ENCODE measurements at places on chromosomes 1 and 21.

DNA sequence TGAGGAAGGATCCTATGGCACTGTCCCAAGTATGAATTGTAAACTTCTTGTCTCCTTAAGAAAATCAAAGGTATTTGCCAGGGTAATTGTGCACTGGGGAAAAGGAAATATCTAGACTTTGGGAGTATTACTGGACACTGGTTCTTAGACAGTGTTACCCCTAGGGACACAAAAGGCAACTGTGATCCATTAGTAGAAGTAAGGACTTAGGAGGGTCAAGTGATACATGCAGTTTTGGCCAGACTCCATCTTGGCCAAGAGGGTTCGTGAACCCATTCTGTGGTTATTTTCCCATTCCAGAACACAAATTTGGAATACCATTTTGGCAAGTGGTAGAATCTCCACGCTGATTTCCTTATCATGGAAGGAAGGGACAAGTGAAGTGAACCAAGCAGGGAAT, 98.1 kb downstream of the TM2D1 start:
- DNase-seq = no peak

DNA sequence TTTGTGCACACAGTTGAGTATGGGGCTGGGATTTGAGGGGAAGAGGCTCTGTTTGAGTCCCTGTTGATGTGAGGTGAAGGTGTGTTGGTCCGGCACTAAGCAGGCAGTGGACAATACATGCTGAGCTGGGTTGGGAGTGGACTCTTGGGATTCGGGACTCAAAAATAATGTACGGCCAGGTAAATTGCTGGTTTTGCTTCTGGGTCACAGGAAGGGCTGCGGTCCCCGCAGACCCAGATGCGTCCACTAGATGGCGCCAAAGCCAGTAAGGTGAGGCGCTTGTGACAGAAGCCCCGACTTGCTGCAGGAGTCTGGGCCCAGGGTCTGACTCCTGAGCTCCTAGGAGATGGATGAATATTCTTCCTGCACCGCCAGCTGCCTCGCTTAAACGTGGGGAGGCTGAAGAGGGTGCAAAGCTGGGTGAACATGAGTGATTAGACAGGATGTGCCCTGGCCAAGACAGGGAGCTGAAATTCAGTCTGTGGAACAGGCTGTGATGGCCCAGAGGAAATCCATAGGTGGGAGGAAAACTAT, 61.4 kb downstream of the ACBD3 start:
- DNase-seq = peak; percentile 89

DNA sequence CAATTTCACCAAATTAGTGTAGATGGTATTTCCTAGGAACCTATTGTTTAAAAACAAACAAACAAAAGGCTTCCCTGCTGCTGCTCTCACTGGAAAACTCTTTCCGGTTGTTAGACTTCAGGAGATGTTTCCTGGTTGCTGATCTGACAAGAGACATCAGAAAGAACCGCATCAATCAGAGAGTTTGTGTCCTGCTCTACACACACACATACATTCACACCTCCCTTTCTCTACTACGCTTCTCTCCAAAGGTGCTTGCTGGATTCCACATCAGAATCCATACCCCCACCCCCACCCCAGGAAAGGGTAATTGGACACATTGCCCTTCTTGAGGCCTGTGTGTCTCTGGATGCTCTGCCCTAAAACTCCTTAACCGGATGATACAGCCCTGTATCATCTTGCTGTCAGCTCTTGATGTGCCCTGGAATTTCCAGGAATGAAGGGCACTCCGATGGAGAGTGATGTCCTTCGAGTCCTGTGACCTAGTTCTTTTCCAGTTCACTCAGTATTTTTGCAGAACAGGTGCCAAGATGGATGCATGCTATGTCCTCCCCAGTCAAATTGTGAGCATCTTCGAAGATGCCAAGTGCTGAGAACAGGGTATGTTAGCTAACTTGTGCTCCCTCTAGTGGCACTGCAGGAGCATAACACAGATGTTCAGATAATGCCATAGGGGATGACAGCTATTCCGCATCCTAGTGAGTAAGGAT, 113.7 kb upstream of the SLC35F3 start:
- DNase-seq = peak; percentile 69

DNA sequence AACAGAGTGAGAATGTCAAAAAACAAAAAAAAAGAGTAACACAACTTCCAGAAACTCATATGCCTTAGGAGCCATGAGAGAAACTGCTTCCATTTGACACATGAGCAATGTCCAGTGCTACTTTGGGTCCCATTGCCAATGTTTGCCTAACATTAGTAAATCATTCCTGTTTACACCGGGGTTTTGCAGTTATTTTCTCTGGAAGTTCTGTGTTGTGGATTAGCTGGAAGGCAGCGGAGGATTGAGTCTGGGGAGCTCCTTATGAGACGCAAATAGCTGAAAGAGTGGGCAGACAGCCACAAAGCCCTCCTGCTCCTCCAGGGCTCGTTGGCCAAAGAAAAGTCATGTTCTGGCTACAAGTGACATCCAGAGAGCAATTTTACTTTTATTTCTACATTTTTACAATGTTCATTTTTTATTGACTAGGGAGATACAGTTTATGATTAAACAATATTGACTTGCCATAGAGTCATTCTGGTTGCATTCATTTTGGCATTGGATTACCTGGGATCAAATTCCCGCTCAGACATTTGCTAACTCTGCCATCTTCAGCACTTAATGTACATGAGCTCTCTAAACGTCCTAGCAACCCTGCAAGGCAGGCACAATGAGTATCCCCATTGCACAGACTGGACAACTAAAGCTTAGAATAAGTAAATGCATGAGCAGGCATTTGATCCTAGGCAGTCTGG, 66.4 kb upstream of the GALNT2 start:
- no peak for DNase-seq

GRCh38 chr1:30522031-30523004, 201.1 kb downstream of the MATN1 start:
- DNase-seq = no peak

DNA sequence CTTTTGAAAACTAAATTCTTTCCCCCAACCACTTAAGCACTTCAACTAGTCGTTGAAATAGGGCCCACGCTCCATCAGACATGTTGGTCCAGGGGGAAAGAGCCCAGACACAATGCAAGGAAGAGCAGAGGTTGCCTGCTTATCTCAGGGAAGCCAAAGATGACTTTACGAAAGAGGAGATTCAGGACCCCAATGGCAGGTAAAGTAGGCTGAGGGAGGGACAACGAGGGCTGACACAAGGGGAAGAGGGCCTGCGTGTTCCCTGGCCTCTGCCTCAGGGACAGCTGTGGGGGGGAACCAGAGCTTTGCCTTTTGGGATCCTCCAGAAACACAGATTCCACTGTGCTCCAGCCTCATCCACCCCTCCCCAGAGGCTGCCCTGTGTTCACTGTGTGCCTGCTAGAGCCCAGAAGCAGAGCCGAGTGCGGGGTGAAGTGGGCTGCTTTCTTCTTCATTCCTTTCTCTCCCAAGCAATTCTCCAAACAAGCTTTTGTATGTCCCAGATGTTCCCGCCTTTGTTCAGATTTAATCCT, 135.5 kb upstream of the GRIK3 start:
- no peak for DNase-seq

DNA sequence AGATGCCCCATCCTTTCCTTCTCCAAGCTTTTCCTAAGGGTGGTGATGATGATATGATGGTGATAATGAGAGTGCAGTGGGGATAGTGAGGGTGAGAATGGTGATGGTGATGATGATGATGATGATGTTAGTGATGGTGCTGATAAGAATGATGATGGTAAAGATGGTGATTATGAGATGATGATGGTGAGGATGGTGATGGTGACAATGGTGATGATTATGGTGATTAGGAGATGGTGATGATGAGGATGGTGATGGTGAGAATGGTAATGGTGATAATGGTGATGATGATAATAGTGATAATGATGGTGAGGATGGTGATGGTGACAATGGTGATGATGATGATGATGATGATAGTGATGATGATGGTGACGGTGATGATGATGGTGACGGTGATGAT, 4.0 kb downstream of the BSND start:
- no peak for DNase-seq

- DNase-seq = no peak
Measured at GRCh38 chr1:152747831-152748230, 10.0 kb upstream of the KPRP start.

DNA sequence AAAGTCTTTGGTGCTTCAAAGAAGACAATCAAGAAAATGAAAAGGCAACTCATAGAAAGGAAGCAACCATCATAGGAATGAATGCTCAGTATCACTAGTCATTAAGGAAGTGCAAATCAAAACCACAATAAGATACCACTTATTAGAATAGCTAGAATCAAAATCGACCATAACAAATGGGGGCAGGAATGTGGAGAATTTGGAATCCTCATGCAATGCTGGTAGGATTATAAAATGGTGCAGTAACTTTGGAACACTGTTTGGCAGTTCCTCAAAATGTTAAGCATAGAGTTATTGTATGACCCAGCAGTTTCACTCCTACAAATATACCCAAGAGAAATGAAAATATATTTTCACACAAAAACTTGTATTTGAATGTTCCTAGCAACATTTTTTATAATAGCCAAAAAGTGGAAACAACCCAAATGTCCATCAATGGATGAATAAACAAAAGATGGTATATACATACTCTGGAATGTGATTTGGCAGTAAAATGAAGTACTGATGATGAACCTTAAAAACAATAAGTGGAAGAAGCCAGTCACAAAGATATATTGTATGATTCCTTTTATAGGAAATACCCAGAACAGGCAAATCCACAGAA, 105.6 kb downstream of the MIS18A start:
- DNase-seq = no peak

DNA sequence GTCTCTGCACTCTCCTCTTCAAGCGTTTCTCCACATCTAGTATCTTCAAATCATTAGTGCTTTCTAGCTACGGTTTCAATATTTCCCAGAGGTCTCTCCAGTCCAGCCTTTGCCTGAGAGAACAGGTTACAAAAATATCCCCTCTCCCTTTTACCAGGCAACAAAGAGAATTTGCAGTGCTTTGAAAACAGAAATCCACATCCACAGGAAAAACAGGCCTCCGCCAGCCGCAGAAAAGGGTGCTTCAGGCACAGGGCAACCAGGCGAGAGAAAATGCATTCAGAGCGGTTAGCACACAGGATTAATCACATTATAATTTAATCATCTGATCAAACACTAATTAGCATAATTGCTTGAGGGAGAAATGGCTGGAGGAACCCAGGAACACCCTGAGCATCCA, 13.8 kb downstream of the DSCAM start:
- no peak for DNase-seq

GRCh38 chr1:44072204-44072603, 40.9 kb upstream of the SLC6A9 start:
- no peak for DNase-seq

DNA sequence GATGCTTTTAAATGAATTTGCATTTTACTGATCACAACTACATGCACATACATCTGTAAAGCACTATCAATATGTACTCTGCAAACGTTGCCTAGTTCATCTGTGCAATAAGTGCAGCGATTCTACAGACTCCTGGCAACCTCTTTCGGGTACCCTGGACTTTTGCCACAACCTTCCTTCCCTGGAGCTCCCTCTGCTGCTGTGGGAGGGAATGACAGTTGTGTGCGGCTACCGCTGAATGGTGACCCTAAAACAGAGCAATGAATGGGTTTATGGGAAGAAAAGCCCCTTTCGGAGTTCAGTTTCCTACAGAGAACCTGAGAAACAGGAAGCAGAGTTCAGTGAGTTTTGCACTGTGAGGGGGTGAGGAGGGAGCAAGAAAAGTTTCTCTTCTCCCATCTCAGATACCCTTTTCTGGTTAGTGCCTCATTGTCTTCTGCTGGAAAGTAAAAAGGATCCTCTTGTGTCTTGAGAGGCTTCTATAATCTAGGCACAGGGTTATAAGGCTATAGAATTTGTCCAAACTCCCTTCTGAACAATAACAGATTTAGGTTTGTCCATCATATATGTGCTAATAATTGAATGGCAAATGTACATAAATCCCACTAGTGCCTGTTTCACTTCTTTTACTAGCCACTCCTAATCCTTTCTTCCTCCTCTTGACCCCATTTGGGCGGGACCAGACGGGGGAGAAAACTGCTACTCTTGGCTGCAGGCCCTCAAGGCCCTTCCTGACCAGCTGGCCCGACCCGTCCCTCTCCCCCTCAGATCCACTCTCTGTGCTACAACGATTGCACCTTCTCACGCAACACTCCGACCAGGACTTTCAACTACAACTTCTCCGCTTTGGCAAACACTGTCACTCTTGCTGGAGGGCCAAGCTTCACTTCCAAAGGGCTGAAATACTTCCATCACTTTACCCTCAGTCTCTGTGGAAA, 19.8 kb upstream of the SARS1 start:
- peak; percentile 76 for DNase-seq

GRCh38 chr1:63909526-63909925, 135.7 kb downstream of the ROR1 start:
- no peak for DNase-seq

GRCh38 chr1:71357708-71358107, 276.9 kb upstream of the ZRANB2 start:
- DNase-seq = no peak

DNA sequence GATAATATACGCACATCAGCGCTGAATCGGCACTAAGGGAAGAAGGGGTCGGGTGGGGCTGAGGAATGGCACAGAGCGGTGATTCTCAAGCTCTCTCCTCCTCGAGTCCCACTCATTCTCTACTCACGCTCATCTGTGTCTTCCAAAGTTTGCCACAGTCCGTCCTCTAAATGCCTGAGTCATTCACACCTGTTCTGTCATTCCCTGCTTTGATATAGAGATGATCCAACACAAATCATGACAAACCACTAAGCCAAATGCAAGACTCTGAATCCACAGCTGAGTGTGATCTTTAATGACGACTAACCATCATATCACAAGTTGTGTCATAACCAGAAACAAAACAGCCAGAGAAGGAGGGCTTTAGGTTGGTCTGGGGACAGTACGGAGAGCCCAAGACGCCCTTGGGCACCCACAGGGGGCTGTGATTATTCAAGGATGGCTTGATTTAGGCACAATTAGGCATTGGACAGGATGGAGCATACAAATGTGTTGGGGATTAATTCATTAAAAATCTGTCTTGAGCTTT, 501.5 kb downstream of the KIF26B start:
- no peak for DNase-seq

DNA sequence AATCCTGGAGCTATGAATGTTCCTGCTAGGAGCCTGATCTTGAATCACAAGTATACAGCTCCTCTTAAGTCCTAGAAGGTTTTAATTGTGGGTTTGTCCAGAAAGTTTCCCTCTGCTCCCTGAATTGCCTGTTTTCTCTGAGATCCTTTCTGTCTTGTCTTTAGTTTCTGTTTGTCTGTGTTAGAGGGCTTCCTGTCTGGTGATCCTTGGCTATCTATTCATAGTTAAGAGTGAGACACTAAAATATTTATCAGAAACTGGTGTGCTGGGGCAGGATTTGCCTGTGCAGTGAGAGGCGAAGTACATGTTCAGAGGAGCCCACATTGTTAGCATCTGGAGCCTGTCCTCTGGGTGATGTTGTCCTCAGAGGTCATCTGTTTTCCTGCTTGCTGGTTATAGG, 45.4 kb downstream of the ETS2 start:
- DNase-seq = no peak

DNA sequence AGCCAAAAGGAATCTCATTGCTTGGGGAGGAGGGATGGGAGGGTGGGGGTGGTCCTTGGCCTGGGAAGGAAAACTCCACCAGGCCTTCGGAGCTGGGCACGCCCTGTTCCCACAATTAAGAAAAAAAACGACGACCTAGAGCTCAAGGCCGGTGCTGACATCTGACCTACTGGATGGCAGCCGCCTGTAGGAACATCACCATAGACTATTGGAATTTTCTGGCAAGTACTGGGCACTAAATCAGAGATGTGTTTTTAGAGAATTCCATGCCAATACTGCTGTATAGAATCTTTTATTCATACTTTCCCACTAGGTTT, 729 bp downstream of the NADK start:
- DNase-seq = no peak

Data from GM20000 (cell line).